ENCODE measurements at places on chromosomes 3 and 15.

GRCh38 chr3:126135406-126136076 lies 44.8 kb downstream of the ALDH1L1 start:
- no peak for DNase-seq

- DNase-seq, result no peak
Measured at GRCh38 chr15:57224664-57225063, 151.6 kb upstream of the CGNL1 start.

DNA sequence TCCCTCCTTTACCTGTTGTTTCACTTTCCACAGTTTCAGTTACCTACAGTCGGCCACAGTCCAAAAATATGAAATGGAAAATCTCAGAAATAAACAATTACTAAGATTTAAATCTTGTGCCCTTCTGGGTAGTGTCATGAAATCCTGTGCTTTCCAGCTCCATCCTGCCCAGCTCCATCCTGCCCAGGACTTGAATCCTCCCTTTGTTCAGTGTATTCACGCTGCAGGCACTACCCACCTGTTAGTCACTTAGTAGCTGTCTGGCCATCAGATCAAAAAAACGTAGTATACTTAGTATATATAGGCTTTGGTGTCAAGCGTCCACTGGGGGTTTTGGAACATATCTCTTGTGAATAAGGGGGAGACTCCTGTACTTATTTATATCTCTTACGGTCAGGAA lies 329.0 kb upstream of the SEMA6D start:
- no peak for DNase-seq

DNA sequence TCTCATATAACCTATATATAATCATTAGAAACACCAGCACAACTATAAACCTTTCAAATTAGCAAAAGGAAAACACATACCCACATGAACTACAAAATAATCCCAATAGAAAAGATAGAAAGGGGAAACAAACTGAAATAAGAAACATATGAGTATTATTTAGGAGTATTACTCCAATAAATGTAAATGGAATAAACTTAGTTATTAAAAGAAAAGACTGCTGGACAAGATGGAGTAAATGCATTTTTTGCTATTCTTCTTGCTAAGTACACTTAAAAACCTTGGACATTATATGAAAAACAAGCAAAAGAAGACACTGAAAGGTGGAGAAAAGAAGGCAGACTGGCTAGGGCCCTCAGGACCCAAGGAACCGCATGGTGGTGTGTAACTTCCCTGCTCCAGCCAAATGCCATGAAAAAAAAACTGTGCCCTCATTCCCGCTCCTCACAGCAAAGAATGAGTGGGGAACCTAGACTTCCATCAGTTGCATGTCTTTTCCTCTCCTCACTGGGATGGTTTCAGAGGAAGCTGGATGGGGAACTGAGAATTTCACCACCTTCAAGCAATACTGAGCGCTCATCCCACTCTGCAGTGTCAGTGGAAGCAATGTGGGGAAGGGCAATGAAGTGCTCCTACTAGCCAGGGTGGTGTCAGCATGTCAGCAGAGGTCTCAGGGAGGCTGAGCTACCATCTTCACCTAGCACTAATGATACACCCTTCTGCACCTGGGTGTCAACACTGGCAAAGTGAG lies 43.7 kb upstream of the ADAMTS17 start:
- DNase-seq, result no peak

DNA sequence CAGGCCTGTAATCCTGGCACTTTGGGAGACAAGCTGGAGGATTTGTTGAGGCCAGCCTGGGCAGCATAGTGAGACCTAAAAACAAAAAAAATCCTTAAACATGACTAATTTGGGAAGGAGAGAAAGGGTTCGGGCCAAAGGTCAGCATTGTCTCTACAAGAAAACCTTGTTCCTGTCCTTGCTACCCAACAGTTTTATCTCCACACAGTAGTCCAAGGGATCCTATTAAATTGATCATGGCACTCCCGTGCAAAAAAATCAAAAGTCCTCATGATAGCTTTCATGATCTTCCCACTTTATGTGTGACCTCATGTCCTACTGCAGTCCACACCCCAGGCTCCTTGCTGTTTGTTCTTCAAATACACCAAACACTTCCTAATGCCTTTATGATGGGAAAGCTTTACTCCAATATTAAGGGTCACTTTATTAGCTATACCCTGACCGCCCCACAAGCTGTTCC lies 4.2 kb downstream of the RPL15 start:
- no peak for DNase-seq

DNA sequence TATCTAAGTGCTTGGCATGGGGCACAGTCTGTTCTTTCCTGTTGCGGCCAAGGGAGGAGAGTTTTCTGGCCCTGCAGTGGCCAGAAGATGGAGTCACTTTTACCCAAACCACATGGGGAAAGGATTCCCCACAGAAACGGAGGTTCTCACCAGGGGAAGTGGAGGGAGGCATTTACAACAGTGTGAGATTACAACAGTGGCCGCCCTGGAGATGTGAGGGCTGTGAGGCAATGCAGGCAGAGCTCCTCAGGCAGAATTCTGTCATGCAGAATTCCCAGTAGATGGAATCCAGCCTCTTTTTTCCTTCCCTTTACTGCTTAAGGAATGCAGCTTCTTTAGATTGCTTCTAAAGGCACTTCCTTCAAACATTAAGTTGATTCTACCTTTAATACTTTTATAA lies 83.1 kb downstream of the CACNA1D start:
- DNase-seq, result no peak

GRCh38 chr3:182241766-182242488 lies 530.2 kb downstream of the SOX2 start:
- DNase-seq, result no peak

DNA sequence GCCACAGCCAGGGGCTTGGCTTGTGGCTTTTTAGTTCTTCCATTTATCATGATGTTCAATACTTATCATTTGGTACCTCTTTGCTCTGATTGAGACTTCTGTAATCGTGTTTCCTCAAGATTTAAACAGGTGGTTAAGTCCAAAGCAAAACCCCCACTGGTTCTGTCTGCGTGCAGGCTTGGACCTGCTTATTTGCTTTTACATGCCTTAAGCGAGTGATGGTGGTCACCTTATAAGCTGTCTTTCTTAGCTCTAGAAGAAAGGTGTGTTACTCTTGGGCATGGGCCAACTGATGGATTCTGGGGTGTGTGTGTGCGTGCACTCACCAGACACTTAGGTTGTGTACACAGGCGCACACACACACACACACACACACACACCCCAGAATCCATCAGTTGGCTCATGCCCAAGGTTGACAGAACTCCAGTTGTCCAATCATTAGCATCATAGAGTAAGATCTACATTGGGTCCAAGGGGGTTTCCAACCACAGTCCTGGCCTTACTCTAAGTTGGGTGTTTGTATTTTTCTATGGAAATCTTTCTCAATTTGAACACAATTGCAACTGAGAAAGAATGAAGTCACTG lies 1.2 kb downstream of the MYZAP start:
- DNase-seq, result no peak

GRCh38 chr15:71601038-71601834 lies 209.1 kb upstream of the NR2E3 start:
- DNase-seq, result no peak

DNA sequence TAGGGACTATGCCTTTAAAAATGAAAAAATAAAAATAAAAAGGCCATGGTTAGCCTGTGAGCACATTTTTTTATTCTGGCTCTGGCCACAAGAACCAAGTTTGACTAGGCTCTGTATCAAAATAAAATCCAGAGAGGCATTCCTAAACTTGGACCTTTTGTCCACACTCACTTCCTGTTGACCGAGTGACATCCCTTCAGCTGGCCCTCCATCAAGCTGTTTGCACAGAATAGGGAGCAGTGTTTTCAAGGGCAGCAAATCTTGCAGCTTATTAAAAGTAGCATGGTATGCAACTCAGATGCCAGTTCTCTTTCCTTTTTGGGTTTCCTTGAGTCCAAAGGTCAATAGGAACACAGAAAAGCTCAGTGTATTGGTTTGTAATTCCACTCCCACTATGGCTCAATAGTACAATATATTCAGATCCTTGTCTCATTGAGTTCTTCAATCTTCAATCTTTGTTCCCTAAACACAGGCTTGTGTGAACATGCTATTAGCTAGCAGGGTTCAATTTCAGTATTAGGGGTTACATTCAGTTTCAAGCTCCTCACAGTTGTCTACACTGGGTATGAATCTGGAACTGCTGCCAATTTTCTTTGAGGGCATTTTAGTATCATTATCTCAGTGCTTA lies 244.5 kb downstream of the RBMS3 start:
- no peak for DNase-seq

- peak; percentile 79 for DNase-seq
Measured at GRCh38 chr3:50572158-50572557, 2.8 kb downstream of the HEMK1 start.

DNA sequence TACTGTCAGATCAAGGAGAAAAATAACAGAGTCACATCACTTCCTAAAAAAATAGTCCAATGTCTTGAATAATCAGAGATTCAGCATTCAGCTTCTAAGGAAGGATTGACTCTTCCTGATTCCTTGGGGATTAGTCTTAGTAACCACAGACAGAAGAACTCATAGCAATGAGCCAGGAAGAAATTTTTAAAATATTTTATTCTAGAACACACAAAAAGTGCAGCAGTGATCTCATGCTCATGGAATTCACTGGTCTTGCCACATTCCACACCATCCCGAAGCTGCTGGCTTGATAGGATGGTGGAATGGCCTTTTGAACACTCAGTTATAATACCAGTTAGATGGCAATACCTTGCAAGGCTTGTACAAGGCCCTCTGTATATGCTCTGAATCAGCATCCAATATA lies 43.0 kb upstream of the ABI3BP start:
- no peak for DNase-seq

GRCh38 chr15:63414474-63415120 lies 33.0 kb upstream of the CA12 start:
- peak; percentile 61 for DNase-seq

DNA sequence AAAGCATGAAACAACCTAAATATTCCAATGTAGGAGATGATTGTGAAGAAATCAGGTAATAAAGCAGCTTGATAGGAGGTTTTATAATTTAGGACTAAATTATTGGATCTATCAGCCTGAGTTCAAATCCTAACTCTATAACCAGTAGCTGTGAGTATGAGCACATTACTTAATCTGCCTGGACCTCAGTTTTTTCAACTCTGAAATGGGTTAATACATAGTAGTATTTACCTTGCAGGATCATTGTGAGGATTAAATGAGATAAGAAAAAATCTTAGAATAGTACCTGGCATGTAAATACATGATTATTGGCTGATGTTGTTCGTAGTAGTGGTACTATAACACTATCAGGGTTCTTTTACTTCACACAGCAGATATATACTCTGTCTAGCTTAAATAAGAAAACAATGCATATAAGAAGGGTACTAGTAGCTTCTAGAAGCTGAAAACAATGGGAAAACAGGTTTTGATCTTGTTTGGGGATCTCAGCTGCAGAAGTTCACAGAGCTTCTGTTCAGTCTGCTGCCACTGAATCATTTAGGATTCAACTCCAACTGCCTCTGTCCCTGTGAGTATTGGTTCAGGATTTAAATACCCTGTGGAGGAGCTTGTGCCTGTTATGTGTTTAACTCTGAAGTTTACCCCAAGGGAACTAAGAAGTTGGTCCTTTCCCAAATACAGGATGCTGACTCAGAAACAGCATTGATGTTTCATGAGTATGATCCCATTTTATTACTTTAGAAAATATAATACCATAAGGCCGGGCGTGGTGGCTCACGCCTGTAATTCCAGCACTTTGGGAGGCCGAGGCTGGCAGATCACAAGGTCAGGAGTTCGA lies 34.2 kb downstream of the KAT2B start:
- no peak for DNase-seq

DNA sequence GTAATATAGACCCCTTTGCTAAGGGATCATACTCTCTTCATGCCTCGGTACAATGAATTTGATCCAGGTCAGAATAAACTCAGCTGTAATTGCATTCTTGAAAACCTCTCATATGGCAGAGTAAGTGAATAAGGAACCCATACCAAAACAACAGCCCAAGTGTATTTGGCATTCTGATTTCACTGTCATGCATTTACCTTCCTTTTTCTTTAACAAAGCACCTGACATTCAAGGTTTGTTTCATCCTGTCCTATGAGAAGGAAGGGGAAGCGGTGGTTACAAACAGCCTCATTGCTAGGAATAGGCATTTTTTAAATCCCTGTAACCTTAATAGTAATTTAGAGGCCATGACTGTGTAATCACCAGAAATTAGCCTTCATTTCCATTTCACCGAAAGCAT lies 97.1 kb downstream of the LSAMP start:
- no peak for DNase-seq

GRCh38 chr3:43001556-43002121 lies 22.5 kb downstream of the GASK1A start:
- no peak for DNase-seq

DNA sequence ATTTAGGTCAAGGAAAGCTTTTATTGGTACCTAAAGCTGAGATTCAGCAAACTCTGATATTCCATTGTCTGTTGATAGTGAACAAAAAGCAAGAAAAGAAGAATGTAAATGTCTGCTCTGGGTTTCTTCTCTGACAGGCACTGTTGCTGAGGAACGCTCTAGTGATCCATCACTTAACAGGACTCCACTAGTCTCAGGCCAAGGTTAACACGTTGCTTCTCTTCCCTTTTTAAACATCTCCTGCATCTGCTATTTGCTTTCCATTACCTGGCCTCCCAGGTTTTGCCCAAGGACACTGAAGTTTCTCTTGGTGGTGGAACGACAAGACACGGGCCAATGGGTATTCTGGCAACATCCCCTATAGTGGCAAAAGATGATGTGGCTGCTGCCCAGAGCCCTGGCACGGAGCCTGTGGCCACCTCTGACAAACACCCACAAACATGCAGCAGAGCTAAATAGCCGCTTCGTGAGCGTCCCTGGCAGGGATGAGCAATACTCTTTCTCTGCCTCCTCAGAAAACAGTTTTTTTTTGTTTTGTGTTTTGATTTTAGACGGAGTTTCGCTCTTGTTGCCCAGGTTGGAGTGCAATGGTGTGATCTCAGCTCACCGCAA lies 97.8 kb upstream of the AKAP13 start:
- DNase-seq, result no peak

GRCh38 chr3:160001850-160002623 lies 13.4 kb downstream of the IL12A start:
- no peak for DNase-seq

- DNase-seq, result no peak
Measured at GRCh38 chr3:178244733-178245709, 291.2 kb upstream of the KCNMB2 start.

DNA sequence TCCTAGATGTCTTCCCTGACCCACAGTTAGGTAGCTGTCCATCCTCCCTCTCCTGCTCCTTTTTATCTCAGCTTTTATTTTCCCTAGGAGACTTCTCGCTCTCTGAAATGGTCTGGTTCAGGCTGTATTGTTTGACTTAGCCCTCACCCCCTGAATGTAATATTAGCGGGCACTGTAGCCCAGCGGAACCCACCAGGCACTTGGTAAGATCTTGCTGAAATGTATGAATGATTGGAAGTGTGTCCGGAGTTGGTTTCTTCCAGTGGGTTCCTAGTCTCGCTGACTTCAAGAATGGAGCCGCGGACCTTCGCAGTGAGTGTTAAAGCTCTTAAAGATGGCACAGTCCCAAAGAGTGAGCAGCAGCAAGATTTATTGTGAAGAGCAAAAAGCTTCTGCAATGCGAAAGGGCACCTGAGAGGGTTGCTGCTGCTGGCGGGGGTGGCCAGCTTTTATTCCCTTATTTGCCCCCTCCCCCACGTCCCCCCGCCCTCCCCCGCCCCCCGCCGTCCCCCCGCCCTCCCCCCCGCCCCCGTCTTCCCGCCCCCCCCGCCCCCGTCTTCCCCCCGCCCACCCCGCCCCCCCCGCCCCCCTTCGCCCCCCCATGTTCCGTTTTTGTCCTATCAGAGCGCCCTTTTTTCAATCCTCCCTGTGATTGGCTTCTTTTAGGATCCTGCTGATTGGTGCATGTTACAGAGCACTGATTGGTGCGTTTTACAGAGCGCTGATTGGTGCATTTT lies 694 bp upstream of the EEFSEC start:
- DNase-seq, result no peak
